Stimulated activated CD4-positive, alpha-beta T cell treated with anti-CD3 and anti-CD28 coated beads, Interleukin-4, amount 100 ng/mL, for 48 hours (primary cell): ENCODE measurements at places on chromosomes 5 and 9.
A peak's percentile ranks its signal among the peaks of the same experiment; 100 is the strongest.

DNA sequence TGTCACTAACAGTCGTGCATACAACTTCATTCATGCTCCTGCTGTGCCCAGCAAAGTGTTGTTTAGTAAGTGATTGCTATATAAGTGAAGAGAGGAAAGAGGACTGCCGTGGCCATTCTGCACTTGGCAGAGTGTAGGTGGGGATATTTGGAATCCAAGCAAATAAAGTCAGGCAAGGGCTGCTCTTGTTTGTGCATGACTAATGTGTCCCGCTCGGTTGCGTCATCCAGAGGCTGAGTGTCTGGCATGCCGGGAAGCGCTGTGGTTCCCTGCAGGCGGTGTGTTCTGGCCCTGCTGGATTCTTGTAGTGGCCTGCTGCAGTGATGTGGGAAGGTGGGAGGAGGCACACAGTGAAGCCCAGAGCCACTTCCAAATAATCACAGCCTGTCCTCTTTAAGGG is 136.9 kb upstream of the ANKH start:
- no peak for DNase-seq

DNA sequence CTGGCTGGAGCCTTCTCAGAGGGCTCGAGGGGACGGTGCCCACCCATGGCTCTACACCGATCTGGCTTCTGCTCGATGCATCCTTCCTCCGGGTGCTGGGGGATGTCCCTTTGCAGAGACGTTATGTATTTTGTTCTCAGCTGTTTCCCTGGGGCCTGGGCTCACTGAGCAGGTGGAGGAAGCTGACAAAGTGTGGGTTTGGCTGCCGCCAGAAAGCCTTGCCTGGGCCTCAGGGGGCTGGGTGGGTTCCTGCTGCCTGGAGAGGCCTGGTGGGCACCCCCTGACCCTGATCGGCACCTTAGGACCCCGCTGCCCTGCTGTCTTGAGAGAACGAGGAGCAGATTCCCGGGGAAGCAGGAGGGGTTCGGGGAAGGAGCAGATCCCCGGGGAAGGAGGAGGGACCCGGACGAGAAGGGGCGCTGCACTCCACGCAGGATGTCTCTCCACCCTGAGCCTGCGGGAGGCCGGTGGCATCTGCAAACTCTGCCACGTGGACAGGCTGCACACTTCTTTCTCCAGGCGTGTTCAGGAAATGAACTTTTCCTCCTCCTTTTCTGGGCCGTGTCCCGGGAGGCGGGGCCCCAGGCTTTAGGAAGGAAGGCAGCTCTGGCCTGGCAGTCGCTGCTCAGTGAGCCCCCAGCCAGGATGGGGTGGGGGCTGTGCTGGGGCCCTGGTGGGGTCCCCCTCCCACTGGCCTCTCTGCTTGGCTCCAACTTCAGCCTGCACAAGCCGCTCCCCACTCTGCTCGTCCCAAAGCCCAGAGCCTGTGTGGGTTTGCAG is 148.9 kb downstream of the RXRA start:
- peak; percentile 16 for DNase-seq

GRCh38 chr5:9500625-9501024 is 45.2 kb downstream of the SEMA5A start:
- no peak for DNase-seq

GRCh38 chr9:70260606-70261005 is 1.8 kb downstream of the SMC5 start:
- DNase-seq: no peak

DNA sequence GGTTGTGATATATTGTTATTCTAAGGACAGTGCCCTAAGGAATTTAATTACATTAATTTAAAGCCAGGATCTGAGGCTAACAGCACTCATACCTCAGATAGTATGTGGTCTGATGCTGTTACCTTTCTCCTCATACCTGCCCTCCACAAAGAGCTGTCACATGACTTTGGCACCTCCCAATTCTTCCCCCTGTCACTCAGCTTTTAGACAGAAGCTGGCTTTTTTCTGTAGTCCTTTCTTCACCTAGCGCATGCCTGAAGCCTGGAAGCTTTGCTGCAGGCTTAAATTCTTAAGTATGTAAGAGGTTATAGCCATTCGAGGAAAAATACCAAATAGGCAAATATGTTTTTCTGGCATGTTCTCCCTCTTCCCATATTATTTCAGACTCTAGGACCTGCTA is 61.0 kb upstream of the ADAMTS19 start:
- no peak for DNase-seq

DNA sequence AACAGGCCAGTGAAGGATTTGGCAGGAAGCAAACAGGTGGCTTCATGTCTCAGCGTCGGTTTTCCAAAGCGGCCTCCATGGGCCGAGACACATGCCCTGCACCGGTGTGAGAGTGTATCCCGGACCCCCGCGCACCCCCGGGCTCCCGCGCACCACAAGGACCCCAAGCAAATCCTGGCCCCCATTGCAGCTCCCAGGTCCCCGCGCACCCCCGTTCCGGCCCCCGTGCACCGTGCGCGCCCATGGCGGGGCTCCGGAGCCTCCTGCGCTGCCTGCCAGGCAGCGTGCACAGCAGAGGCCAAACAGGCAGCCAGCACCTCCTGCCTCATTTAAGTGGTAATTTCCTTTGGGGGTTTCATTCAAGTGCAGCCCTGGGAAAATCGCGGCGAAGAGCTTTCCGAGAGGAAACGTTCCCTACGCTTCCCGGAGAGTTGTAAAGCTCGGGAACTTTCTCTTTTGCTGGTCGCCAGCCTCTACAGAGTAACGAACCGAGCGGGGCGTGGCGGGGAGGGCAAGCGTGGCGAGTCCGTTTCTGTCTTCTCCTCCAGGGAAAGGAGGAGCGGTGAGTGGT is 145.5 kb upstream of the SLC24A2 start:
- DNase-seq: no peak

GRCh38 chr9:123952641-123953495 is 22.9 kb upstream of the DENND1A start:
- no peak for DNase-seq

- no peak for DNase-seq
Observed at GRCh38 chr5:38167562-38167996, 90.8 kb upstream of the EGFLAM start.

GRCh38 chr5:34499001-34499734 is 157.0 kb upstream of the RAI14 start:
- DNase-seq: peak; percentile 11

DNA sequence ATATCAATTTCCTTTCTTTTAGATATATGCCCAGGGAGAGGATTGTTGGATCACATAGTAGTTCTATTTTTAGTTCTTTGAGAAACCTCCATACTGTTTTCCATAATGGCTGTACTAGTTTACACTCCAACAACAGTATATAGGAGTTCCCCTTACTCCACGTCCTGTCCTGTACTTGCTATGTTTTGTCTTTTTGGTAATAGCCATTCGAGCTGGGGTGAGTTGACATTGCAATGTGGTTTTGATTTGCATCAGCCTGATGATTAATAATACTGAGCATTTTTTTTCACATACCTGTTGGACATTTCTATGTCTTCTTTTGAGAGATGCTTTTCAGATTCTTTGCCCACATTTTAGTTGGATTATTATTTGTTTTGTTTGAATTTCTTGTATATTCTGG is 445.9 kb downstream of the NTRK2 start:
- no peak for DNase-seq

DNA sequence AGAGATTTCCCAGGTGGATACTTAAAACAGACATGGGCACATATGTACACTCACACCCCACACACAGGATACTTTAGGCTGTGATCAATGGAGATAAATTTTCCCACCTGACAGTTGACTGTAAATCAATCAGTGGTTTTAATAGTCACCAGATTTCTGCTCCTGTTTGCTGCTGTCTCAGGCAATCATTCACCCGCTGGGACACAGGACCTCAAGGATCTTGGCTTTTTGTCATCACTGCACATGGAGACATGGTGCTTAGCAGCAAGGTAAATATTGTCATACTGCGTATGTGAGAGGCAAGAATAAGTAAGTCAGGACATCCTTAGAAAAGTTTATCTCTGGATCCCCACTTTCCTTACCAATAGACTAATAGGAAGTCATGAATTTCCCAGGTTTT is 60.8 kb upstream of the KLF9 start:
- no peak for DNase-seq

DNA sequence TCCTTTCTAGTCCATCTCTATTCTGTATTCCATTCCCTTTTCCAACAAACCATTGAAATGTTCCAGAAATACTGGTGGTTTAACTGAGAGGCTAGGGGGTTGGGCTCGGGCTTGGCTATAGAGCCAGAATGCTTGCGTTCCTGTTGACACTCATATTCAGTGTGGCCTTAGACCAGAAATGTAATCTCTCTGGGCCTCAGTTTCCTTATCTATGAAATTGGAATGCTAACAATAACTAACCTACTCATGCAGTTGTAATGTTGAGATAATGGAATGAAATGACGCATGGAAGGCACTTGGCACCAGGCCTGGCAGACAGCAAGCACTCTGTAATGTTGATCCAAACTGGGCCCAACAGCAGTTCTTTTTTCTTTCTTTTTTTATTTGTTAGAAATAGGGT is 26.8 kb downstream of the JADE2 start:
- DNase-seq: no peak

- DNase-seq: no peak
Observed at GRCh38 chr5:171961117-171961516, 45.3 kb downstream of the FBXW11 start.

DNA sequence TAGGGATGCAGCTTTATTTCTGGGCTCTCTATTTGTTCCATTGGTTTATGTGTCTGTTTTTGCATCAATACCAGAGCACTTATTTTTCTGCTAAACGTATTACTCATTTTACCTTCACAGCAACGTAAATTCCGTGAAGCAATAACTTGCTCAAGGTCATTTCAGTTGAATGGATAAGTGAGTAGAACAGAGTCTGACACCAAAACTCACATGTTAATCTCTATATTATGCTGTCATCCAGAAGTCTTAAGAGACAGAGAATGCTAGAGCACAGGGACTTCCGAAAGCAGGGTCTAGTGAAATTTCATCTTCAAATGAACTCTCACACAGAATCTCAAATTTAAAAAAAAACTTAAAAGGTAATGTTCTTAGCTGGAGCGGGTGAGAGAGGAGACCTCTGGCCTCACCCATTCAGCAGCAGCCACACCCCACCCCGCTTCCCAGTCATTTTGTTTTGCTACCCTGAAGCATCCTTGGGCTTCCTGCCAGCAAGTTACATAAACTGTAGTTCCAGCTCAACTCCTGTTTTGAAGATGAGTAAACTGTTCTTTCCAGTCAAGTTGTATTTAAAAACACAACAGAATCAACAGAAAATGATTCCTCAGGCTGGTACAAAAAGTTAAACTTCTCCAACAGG is 69.3 kb downstream of the TRIM36 start:
- no peak for DNase-seq

DNA sequence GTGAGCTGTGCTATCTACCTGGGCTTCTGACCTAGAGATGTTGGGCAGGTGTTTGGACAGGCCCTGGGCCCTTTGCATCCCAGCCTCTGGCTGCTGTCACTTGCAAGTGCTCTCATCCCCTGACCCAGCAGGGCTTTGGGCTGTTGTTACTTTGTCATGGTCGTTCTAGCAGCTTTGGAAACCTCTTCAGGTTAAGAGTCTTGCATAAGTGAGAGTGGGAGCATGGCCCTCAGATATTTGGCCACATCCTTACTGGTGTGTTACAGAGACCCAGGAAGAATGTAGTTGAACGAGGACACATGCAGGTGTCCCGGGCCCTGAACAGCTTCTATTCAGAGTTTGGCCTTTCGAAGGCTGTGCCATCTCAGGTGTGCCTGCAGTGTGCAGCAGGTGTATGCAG is 4.5 kb downstream of the TENT4A start:
- DNase-seq: no peak

DNA sequence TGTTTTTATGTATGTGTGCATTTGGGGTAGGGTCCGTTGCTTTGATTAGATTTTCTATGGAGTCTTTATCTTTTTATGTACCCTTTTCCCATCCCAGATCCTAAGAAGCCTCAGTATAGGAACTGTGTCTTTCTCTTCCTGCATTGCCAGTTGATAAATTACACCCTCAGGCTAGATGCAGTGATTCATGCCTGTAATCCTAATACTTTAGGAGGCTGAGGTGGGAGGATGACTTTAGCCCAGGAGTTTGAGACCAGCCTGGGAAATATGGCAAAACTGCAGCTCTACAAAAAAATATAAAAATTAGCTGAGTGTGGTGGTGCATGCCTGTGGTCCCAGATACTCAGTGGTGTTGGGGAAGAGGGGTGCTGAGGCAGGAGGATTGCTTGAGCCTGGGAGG is 40.2 kb downstream of the NLN start:
- no peak for DNase-seq
